Body of pancreas (tissue), 4 donors: ENCODE measurements at places on chromosomes 11 and 22. TPM values are rescaled to one million over a fixed set of nuclear protein-coding genes. Genes with fewer than 3 reads are reported as not detected.
A peak's percentile ranks its signal among the peaks of the same experiment; 100 is the strongest.

DNA sequence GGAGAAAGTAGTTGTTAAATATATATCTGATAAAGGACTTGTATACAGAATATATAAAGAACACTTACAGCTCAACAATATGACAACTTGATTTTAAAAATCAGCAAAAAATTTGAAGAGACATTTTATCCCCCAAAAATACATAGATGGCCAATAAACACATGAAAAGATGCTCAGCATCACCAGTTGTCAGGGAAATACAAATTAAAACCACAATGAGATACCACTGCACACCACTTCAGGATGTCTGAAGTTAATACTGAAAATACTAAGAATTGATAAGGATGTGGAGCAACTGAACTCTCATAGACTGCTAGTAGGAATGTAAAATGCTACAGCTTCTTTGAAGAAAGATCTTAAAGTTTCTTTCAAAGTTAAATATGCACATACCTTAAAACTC lies 49.2 kb downstream of the KREMEN1 start:
- H3K36me3 ChIP-seq: no peaks in the 10 kb centered on the region
- DNase-seq: no peak
- H3K4me3 ChIP-seq: no peak overlapping the region

DNA sequence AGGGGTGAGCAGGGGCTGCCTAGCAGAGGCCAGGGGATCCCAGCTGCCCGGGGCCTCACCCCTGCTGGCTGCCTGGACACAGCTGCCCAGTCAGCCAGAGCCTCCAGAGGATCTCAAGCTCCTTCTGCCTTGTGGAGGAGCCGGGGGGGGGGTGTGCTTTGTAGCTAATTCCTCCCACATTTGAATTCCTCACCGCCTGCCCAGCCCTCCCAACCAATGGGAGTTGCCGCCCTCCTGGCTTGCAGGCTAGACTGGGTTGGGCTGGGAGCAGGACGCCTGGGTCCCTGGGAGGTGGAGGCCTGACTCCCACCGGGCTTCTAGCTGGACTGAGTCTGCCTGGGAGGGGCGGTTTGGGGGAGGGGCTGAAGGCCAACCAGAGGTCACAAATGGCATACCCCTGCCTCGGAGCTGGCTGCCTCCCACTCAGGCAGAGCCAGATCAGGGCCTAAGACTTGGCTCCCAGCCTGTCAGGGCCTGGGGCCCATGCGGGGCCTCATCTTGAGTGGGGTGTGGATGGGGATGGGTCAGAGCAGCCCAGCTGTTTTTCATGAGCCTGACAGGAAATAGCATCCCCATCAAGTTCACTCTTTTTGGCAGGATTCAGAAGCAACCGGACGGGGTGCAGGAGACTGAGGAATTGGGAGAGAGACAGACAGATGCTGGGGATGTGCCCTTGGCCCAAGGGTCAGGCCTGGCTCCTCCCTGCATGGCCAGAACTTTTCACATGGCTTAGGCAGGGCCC lies 29.2 kb upstream of the PDE2A start:
- no peaks in the 10 kb centered on the region for H3K27me3 ChIP-seq
- no peak overlapping the region for H3K4me3 ChIP-seq
- no peaks in the 10 kb centered on the region for H3K36me3 ChIP-seq

GRCh38 chr11:123479048-123479837 lies 49.2 kb downstream of the GRAMD1B start:
- H3K4me3 ChIP-seq: no peak overlapping the region
- no peaks in the 10 kb centered on the region for H3K36me3 ChIP-seq
- H3K4me1 ChIP-seq: peaks cover 3% of the 10 kb centered on the region
- no peak overlapping the region for H3K27ac ChIP-seq
- DNase-seq: no peak
- H3K27me3 ChIP-seq: no peaks in the 10 kb centered on the region

DNA sequence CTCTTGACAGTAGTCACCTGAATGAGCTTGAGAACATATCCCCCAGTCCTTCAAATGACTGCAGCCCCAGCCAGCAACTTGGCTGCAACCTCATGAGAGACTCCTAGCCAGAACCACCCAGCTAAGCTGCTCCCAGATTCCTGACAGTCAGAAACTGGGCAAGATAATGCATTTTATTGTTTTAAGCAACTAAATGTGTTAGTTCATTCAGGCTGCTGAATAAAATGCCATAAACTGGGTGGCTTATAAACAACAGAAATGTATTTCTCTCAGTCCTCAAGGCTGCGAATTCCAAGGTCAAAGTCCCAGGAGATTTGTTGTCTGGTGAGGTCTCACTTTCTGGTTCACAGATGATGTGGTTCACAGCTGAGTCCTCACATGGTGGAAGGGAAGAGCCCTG lies 5.8 kb upstream of the PAMR1 start:
- H3K4me1 ChIP-seq: peaks cover 3% of the 10 kb centered on the region
- H3K4me3 ChIP-seq: no peak overlapping the region
- H3K27ac ChIP-seq: no peak overlapping the region
- H3K36me3 ChIP-seq: no peaks in the 10 kb centered on the region
- DNase-seq: no peak
- H3K27me3 ChIP-seq: no peaks in the 10 kb centered on the region

GRCh38 chr11:113256431-113257202 lies 57.8 kb upstream of the TTC12 start:
- no peak overlapping the region for H3K27ac ChIP-seq
- H3K4me3 ChIP-seq: no peak overlapping the region
- no peaks in the 10 kb centered on the region for H3K4me1 ChIP-seq

- no peak overlapping the region for H3K4me3 ChIP-seq
- H3K4me1 ChIP-seq: peaks cover 43% of the 10 kb centered on the region
- no peaks in the 10 kb centered on the region for H3K27me3 ChIP-seq
- peak overlapping the region; percentile 22 for H3K27ac ChIP-seq
These were observed 3.8 kb downstream of the APOL3 start for GRCh38 chr22:36156515-36157419.

DNA sequence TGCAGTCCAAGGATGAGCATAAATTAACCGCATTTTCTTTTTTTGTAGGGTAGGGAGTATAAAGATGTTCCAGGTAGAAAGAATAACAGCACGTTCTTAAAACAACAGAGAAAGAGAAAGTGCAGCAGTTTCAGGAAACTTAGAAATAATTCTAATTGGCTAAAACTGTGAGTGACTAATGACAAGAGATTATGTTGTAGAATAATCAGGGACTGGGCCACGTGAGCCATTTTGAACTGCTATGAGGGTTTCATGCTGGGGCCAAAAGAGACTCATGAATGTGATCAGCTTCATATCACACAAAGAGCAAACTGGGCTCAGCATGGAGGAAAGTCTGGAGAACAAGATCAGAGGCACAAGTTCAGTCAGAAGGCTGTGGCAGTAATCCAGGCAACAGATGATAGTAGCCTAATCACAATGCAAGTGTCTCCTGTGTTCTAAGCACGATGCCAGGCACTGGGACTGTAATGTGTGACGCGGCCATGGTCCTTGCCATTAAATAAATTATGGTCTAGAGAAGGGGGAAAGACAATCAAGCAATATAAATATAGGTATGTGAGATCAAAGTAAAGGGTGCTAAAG lies 17.9 kb downstream of the CWF19L2 start:
- no peak for DNase-seq
- peaks cover 5% of the 10 kb centered on the region for H3K36me3 ChIP-seq
- no peaks in the 10 kb centered on the region for H3K4me1 ChIP-seq
- H3K27ac ChIP-seq: no peak overlapping the region
- no peak overlapping the region for H3K4me3 ChIP-seq

- no peak overlapping the region for H3K4me3 ChIP-seq
- DNase-seq: peak; percentile 10
- peaks cover 39% of the 10 kb centered on the region for H3K4me1 ChIP-seq
- H3K36me3 ChIP-seq: no peaks in the 10 kb centered on the region
These were observed 89.0 kb downstream of the MICAL2 start for GRCh38 chr11:12199231-12199948.

DNA sequence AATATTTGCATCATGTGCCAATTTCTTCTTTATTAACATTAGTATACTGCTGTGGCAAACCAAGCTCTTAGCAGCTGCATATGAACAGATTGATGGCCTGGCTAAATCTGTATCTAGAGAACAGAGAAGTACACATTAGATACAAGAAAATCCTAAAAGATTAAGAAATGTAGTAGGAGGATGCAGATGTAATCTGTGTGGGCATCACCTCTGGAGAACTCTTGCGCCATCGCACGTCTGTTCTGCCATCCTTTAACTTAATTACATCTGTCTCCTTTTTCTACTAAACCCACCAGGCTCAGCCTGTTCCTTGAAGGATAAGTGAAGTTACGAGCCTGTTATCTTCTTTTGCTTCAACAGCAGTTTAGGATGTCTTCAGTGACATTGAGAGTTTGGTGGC lies 196.4 kb upstream of the PITPNB start:
- no peak overlapping the region for H3K4me3 ChIP-seq
- peaks cover 38% of the 10 kb centered on the region for H3K4me1 ChIP-seq
- no peak for DNase-seq

DNA sequence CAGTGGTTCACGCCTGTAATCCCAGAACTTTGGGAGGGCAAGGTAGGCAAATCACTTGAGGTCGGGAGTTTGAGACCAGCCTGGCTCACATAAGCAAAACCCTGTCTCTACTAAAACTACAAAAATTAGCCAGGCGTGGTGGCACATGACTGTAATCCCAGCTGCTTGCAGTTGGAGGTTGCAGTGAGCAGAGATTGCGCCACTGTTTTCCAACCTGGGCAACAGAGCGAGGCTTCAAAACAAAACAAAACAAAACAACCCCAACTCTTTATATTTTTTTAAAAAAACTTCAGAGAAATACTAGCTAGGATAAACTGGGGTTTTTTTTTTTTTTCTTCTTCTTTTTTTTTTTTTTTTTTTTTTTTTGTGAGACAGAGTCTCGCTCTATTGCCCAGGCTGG lies 31.8 kb upstream of the RAPSN start:
- DNase-seq: no peak
- no peak overlapping the region for H3K27ac ChIP-seq
- no peaks in the 10 kb centered on the region for H3K4me1 ChIP-seq
- peaks cover 41% of the 10 kb centered on the region for H3K36me3 ChIP-seq
- H3K4me3 ChIP-seq: no peak overlapping the region

- H3K27ac ChIP-seq: peak overlapping the region; percentile 85
- H3K27me3 ChIP-seq: no peaks in the 10 kb centered on the region
- no peaks in the 10 kb centered on the region for H3K36me3 ChIP-seq
- H3K4me1 ChIP-seq: peaks cover 84% of the 10 kb centered on the region
- DNase-seq: no peak
These were observed 90.1 kb downstream of the PDHX start for GRCh38 chr11:35006389-35007128.

- no peak for DNase-seq
- H3K27me3 ChIP-seq: no peaks in the 10 kb centered on the region
- no peak overlapping the region for H3K27ac ChIP-seq
- no peak overlapping the region for H3K4me3 ChIP-seq
These were observed 6.7 kb downstream of the YDJC start for GRCh38 chr22:21622919-21623647.

DNA sequence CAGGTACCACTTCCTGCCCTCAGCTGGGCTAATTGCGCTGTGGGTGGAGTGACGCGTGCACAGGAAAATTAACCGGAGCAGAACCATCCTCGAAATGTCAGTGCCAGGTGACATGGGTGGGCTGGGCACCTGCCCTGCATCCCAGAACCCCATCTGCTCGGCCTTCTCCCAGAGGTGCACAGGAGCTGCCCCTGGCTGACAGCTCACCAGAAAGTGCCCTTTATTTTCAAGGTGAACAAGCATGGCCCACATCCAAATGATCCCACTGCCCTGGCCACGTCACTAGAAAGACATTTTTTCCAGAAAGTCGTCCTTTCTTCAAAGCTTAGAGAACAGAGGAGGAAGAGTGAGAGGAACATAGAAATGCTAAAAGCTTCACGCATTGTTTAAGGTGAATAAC lies 4.1 kb upstream of the ELFN2 start:
- H3K27ac ChIP-seq: no peak overlapping the region
- H3K4me1 ChIP-seq: peaks cover 16% of the 10 kb centered on the region
- no peaks in the 10 kb centered on the region for H3K27me3 ChIP-seq
- H3K36me3 ChIP-seq: no peaks in the 10 kb centered on the region
- no peak overlapping the region for H3K4me3 ChIP-seq

- H3K36me3 ChIP-seq: no peaks in the 10 kb centered on the region
- H3K4me3 ChIP-seq: no peak overlapping the region
- H3K27ac ChIP-seq: no peak overlapping the region
- DNase-seq: no peak
These were observed 35.8 kb downstream of the C11orf58 start for GRCh38 chr11:16773981-16774935.

DNA sequence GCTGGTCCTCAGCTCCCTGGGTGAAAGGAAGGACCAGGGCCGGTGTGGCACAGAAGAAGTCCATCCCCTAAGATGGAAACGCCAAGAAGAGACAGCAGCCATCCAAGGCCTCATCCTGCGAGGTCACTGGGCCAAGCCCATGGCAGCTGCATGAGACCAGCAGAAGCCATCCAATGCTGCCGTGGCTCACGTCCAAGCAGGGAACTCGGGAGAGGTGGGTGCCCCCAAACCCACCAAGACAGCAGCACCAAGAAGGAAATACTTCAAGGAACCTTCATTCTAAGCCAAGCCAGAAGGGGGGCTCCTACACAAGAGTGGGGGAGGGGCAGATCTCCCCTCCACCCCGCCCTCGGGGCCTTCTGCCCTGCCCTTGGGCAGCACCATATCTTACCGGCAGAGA lies 49.6 kb downstream of the IGSF9B start:
- H3K27ac ChIP-seq: no peak overlapping the region
- DNase-seq: no peak
- no peaks in the 10 kb centered on the region for H3K36me3 ChIP-seq
- no peak overlapping the region for H3K4me3 ChIP-seq

- H3K27me3 ChIP-seq: no peaks in the 10 kb centered on the region
- no peak overlapping the region for H3K27ac ChIP-seq
- no peaks in the 10 kb centered on the region for H3K36me3 ChIP-seq
- no peak overlapping the region for H3K4me3 ChIP-seq
- no peak for DNase-seq
- peaks cover 13% of the 10 kb centered on the region for H3K4me1 ChIP-seq
These were observed 9.2 kb upstream of the IL10RA start for GRCh38 chr11:117977029-117977428.

DNA sequence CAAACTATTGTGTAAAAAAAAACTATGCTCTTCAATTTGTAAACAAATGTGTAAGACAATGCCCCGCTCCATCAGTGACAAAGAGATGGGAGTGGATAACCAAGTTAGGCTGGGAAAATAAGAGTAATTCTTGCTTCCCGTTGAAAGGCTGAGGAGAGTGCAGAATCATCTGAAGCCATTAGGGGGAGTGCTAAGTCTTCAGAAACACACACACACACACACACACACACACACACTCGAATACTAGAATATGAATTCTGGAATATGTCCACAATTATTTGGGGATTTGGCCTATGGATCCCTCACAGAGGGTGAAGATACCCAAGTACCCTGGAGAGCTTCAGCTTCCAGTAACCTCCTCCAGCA lies 27.8 kb upstream of the ROBO3 start:
- no peak overlapping the region for H3K4me3 ChIP-seq
- peaks cover 12% of the 10 kb centered on the region for H3K4me1 ChIP-seq
- peaks cover 6% of the 10 kb centered on the region for H3K27me3 ChIP-seq
- H3K27ac ChIP-seq: no peak overlapping the region
- no peak for DNase-seq
- H3K36me3 ChIP-seq: no peaks in the 10 kb centered on the region

PIH1D2 gene
- not detected for total RNA-seq

FIBIN gene
- total RNA-seq: 10.5 TPM

OR2AT4 gene
- not detected for total RNA-seq

SLC22A12 gene
- not detected for total RNA-seq

SLC7A4 gene
- total RNA-seq: 1.8 TPM

APOL5 gene
- not detected for total RNA-seq

CTSF gene
- total RNA-seq: 61.3 TPM

LDHA gene
- 147 TPM for total RNA-seq

LMO1 gene
- total RNA-seq: 1.6 TPM

HYLS1 gene
- 1.3 TPM for total RNA-seq

ASCL2 gene
- 3.0 TPM for total RNA-seq

HBB gene
- not detected for total RNA-seq

TNNI2 gene
- 3.4 TPM for total RNA-seq

TUBA8 gene
- 5.2 TPM for total RNA-seq
